ENCODE measurements at places on chromosomes 16 and 17.

DNA sequence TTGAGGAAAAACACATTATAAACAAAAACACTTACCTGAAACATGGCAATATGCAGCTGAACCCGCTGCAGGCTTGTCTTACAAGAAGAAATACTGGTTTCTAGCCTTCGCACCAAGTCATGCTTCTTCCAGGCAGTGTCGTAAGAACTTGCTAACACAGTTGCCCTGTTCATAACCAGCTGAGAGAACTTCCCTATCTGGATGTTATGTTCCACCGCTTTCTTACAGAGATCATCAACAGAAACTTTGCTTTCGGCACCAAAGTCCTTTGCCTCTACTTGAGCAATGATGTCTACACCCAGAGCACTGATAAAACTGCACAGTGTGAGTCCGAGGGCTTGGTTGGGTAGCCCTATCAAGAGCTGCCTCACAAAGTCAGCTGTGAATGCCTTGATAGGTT lies 27.9 kb upstream of the ARL6IP1 start:
- DNase-seq = no peak

- no peak for DNase-seq
Observed at GRCh38 chr17:3660311-3660891, 8.0 kb downstream of the TAX1BP3 start.

DNA sequence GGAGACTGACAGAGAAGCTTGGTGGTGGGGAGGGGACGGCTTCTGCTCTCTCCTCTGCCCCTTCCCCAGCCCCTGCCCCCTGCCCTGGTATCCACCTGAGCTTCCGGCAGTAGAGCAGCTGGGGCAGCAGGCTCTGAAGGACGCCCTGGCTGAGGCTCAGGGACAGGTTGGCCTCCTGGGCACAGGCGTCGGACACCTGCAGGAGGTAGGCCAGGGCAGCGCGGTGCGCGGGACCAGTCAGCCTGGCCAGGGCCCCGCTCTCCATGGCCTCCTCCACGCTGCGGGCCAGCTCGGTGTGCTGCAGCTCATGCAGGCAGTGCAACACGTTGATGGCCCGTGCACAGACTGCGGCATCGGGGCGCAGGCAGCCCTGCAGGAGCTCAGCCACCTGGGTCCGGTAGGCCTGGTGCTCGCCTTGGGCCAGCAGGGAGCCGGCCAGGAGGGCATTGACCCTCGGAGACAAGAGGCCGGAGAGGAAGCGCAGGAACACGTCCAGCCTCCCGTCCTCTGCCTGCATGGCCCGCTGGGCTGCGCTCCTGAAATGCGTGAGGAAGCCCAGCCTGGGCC lies 14.2 kb downstream of the NLRC3 start:
- no peak for DNase-seq

DNA sequence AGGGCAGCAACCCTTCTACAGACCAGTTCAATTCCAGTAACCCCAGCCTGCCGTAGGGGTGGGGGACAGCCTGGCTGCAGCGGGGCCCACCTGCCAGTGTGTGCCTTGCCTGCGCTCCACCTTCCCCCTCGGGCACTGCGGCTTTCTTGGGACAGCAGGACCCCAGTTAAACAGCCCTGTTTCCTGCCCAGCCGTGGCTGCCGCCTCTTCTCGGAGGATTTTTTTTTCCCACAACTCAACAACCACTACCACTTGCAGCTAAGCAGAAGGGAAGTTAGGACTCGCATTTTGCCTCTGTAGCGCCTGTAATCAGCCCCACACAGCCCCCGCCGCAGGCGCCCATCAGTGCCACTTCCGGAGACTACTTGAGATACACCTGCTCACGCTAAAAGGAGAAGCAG lies 76.1 kb downstream of the RAI1 start:
- peak; percentile 26 for DNase-seq

- DNase-seq = no peak
Observed at GRCh38 chr17:56817066-56817465, 16.7 kb downstream of the C17orf67 start.

- no peak for DNase-seq
Observed at GRCh38 chr17:63366241-63366566, 79.9 kb downstream of the CYB561 start.

GRCh38 chr16:81444448-81445121 lies at the start of gene CMIP:
Gene CMIP (plus strand): TSS chr16:81444808.
- DNase-seq = peak; percentile 78

GRCh38 chr17:62193249-62193648 lies 128.2 kb upstream of the MED13 start:
- no peak for DNase-seq

GRCh38 chr17:44132275-44132821 lies 8.9 kb upstream of the HDAC5 start:
- no peak for DNase-seq

GRCh38 chr17:74431568-74432423 lies at the start of gene GPRC5C:
Gene GPRC5C (plus strand): TSS chr17:74432088. CDS start chr17:74439777, 7,689 bp downstream.
- peak; percentile 54 for DNase-seq

- DNase-seq = no peak
Observed at GRCh38 chr16:52123061-52123839, 423.7 kb downstream of the TOX3 start.

GRCh38 chr17:48441231-48441711 lies 11.3 kb upstream of the SKAP1 start:
- DNase-seq = no peak

GRCh38 chr17:44914148-44914547 lies 1.2 kb downstream of the GFAP start:
- no peak for DNase-seq

DNA sequence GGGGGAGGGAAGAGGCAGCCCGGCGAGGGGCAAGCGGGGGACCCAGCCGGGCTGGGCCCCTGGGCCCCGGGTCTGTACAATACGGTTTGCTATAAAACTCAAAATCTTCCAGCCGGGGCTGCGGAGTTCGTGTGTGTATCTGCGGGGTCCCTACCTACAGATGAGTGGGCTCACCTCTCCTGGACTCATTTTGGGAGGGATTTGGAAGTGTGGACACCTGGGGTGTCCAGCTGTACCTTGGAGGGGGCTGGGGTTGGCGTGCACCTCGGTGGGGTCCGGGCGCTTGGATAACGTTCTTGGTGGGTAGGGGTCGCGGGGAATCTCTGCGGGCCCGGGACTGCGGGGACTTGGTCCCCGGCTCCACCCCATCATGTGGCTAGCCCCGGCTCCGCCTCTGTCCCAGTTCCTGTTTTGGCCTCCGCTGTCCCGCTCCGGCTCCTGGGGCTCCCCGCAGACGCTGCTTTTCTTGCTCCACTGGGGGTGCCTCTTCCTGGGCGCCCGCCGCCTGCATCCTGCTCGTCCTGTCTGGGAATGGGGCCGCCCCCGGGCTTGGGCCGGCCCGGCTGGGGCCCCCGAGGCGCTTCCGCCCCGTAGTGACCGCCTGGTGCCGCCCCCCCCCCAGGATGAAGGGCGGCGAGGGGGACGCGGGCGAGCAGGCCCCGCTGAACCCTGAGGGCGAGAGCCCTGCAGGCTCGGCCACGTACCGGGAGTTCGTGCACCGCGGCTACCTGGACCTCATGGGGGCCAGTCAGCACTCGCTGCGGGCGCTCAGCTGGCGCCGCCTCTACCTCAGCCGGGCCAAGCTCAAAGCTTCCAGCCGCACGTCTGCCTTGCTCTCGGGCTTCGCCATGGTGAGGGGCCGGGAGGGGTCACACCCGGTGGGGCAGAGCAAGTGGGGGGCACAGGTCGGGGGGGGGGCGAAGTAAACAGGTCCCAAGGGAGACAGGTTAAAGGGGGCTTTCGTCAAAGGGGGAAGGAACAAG lies at the start of gene ORAI3:
Gene ORAI3, plus strand, starts transcription at position 402 of the 983 bp plus-strand sequence. Its CDS starts 222 bp downstream, at position 624.
- peak; percentile 38 for DNase-seq

DNA sequence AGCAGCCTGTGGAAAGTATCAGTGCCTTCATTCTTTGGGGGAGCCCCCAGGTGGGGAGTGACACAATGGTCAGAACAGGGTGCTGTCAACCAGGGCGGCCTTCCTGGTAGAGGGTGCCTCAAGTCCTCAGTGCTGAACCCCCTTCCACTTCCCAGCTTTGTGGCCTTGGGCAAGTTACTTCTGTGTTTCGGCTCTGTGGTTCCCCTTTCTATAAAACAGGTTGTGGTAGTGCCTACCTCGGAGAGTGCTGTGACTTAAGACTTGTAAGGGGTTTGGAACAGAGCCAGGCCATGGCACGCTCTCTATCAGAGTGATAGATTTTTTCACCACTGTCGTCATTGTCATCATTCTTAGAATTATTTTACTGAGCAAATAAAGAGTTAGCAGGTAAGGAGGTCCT lies 141.1 kb downstream of the CCDC182 start:
- DNase-seq = peak; percentile 55

- DNase-seq = no peak
Observed at GRCh38 chr17:7004398-7005253, 7.8 kb upstream of the RNASEK start.

DNA sequence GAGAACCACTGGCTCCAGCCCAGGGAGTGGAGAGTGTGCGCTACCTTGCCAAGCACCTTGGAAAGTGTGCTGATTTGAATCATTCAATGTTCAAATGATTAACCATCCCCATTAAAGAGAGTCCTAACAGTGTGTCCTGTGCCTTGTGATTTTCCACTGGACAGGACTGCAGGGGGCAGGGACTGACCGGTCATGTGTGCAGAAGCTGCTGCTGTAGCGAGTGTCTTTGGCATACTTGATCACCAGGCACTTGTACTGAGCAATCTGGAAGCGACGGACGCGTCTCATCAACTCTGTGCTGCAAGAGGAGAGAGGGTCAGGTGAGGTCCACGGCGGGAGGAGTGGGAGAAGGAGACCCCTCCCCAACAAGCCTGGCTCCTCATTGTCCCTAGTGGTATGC lies 2.0 kb downstream of the TK1 start:
- no peak for DNase-seq

GRCh38 chr16:77410449-77410848 lies 24.4 kb downstream of the ADAMTS18 start:
- DNase-seq = no peak

GRCh38 chr17:80916246-80916645 lies 75.4 kb upstream of the CHMP6 start:
- DNase-seq = no peak

DNA sequence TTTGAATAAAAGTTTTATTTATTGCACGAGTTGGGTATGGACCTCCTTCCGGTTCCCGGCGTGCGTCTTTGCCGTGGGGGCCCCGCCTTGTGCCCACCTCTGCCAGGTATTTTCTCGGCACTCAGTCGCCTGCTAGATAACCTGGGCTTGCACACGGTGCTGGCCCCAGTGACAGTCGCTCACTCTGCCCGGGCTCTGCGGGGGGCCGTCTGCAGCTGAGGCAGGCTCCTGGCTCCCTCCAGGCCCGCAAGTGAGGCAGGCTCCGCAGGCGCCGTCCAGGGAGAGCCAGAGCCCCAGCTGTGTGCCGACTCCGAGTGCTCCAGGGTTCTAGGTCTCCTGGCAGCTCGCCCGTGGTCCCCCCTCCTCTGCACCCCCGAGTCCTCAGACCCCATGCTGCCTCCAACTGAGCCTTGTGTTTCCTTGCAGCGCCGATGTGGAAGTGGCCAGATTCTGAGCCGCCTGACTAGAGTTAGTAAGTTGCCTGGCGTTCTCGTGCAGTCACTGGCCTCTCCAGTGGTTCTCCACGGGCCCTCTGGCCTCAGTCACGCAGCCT lies 54.7 kb upstream of the PVALEF start:
- no peak for DNase-seq

GRCh38 chr17:62887437-62887836 lies 78.6 kb upstream of the TANC2 start:
- no peak for DNase-seq

- DNase-seq = no peak
Observed at GRCh38 chr16:67277294-67277998, 1.9 kb upstream of the PLEKHG4 start.

- no peak for DNase-seq
Observed at GRCh38 chr16:60905811-60906210, 1130.4 kb downstream of the CDH8 start.

GRCh38 chr16:53773150-53773846 lies 69.3 kb downstream of the FTO start:
- DNase-seq = no peak

DNA sequence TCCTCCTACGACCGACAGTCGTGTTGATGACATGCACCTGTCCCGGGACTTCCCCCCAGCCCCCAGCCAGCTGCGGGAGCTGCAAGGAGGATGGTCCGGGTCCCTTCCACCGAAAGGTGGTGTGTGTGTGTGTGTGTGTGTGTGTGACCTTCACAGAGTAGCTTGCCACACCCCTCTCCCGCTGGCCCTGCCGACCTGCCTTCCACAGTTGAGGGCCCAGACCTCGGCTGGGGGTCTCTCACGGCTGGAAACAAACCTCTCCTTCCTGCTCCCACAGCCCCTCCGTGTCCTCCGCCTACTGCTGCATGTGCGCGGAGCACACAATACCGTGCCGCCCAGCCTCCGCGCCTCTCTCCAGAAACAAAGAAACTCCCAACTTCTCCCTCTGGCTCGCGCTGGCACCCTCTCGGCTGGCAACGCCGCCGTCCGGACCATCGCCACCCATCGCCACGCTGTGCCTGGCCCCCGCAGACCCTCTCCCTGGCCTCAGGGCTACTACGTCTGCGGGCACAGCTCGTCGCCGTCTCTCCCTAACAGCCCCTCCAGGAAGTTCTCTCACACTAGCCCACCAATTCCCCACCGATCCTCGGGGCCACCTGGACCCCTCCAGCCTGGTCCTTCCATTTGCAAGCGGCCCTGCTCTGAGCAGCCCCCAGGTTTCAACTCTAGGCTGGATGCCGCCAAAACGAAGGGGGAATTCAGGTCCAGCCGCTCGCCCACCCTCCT lies 81.2 kb downstream of the TIMM22 start:
- DNase-seq = no peak

GRCh38 chr17:43328650-43329049 lies 70.1 kb upstream of the ARL4D start:
- DNase-seq = no peak

DNA sequence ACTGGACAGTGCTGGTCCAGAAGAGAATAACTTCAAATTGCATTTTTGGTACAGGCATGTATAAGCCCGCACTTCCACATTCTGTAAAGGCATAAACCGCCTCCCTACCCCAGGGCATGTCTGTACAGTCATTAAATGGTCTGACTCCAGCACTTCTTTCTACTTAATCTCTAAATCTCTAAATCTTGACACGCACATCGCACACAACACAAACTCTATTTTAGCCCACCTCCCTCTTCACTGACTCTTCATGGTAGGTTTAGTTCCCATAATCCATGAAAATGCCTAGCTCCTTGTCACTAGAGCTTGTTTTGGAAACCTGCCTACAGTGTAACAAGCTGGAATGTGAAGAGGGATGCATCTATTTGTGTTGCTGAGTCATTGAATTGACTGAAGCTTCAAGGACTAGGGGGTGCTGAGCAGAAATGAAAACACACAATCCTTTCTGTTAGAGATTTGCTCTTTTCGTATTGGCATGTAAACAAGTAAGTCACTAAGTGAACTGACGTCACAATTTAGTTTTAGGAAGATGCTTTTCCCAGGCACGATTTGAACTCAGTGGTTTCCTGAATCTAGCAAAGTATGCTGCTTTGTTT lies 1.6 kb upstream of the DUSP14 start:
- DNase-seq = no peak

GRCh38 chr17:40777459-40777858 lies 4.9 kb downstream of the KRT27 start:
- no peak for DNase-seq

- DNase-seq = no peak
Observed at GRCh38 chr16:70391881-70392481, 45.3 kb downstream of the DDX19A start.

GRCh38 chr17:11495613-11496012 lies 102.7 kb upstream of the DNAH9 start:
- no peak for DNase-seq

GRCh38 chr16:49527611-49528010 lies 154.0 kb downstream of the C16orf78 start:
- no peak for DNase-seq

Data from stimulated activated CD4-positive, alpha-beta T cell treated with anti-CD3 and anti-CD28 coated beads, Interleukin-4, amount 100 ng/mL, for 1 hour (primary cell).